ENCODE measurements at places on chromosomes 4 and X.

GRCh38 chr4:147760176-147760575 lies 28.3 kb downstream of the ARHGAP10 start:
- DNase-seq = no peak

DNA sequence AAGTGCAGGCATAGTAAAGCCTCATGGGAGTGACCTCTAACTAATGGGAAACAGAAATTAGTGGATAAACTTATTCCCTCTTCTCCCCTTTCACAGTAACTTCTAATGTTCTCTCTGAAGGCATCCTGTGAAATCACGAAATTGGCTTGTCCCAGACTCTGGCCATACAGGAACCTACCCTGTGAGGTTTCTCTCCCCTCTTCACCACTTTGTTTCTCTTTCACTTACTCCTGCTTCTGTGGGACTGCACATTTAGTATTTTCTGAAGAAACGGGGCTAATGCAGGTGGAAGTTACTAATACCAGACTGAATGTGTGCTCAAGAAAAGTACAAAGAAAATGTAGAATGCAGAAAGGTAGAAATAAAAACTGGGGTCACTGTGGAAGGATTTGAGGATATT lies 20.0 kb downstream of the ZNF330 start:
- no peak for DNase-seq

DNA sequence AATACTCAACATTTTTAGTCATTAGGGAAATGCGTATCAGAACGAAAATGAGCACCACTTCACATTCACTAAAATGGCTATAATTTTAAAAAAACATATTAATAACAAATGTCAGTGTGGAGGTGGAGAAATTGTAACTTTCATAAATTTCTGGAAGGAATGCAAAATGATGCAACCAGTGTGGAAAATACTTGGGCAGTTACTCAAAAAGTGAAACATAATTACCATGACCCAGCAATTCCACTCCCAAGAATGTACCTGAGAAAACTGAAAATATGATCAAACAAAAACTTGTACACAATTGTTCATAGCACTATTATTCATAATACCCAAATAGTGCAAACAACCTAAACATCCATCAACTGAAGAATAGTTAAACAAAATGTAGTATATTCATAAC lies 76.1 kb upstream of the FAM241A start:
- DNase-seq = no peak

DNA sequence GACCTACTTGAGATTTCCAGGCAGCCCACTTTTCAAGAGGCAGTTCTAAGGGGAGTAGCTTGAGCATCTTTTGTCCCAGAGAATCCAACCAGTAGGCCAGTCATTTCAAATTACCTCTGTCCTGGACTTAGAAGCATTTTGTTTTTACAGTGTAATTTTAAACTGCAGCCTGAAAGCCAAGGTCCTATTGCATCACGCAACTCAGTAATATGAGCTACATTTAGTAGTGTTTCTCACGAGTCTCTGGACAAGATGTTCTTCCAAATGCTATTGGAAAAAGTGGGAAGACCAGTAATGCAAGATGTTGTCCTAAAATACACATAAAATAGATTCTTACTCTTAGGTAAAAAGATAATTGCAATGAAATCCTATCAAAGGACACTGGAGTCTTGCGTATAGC lies 182.5 kb upstream of the ARX start:
- DNase-seq = no peak

DNA sequence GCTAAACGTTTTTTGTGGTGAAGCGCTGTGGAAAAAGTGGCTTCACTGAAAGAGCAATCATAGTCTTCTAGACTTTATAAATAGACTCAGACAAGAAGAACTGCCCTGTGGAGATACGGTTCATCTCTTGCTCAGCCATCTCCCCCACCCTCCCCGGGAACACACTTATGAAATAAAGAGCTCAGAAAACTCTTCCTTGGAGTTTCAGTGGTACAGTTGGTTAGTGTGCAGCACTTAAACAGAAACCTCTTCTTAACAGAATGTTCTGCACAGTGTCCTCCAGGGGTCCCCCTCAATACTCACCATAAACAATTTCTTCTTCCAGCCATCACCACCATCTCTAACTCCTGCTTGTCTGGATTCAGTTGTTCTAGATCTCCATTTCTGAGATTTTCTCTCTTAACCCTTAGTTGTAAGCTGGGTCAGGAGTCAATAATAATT lies 313.0 kb downstream of the ARHGAP10 start:
- no peak for DNase-seq

- DNase-seq = no peak
These were observed 102.8 kb downstream of the GLUD2 start for GRCh38 chrX:121150217-121150616.

- no peak for DNase-seq
These were observed 8.6 kb downstream of the GPM6B start for GRCh38 chrX:13808293-13808692.

DNA sequence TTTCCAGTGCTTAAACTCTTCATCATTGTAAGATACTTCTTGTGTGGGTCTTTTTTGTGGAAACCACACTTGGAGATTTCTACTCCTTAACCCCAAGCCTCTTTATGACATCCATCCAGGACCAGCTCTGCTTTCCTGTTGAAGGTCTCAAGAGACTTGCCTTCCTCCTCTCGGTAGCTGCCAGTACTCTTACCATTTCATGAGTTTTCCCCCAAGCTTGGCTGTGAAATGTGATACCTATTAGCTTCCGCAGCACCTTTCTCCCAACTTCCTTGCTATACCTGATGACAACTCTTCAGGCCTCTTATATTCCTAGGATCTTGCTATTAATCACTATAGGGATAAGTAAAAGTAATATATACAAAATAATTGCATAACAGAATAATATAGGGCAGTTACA lies 1.9 kb upstream of the DCK start:
- no peak for DNase-seq

- DNase-seq = no peak
These were observed 1028.1 kb downstream of the SH3BGRL start for GRCh38 chrX:82230013-82230412.

DNA sequence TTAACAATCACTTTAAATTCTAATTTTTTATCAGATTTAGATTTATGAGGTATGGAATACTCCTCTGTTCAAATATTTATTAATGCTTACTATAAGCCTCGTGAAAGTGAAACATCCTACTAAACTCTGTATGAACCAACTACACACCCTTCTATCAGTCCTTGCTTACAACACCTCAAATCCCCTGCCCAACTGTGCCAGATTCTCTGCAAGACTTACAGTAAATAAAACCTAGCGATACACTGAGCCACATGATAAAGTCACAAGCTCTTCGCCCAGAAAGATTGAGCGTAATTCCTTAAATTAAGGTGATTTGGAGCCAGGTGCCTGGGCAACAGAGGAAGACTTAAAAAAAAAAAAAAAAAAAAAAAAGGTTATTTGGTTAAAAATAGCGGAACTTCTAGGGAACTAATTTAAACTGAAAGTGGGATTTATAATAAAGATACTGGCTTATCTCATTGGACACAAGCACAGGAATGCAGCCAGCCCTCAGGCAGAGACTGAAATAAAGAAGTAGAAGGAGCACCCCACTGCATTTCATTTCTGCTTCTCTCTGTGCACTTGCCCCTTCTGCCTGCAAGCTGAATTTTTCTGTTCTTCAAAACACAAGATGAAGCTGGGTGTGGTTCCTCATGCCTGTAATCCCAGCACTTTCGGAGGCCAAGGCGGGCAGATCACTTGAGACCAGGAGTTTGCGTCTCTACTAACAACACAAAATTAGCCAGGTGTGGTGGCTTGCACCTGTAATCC lies 17.5 kb upstream of the C4orf36 start:
- no peak for DNase-seq

GRCh38 chr4:60840020-60840419 lies 360.1 kb upstream of the ADGRL3 start:
- no peak for DNase-seq

DNA sequence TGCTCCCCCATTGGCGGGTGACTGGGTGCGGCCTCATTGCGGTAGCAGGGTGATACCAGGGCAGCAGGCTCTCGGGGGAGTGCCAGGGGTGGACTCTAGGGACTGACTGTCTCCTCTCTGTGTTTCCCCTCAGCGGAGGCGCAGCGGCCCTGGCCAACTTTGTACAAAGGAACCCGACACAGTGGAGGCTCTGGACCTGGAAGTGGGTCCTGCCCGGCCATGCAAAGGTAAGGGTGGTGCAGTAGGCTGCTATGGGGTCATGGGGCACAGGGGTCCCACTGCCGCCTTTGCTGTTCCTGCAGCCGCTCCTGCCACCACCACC lies 16.3 kb downstream of the SULT1B1 start:
- DNase-seq = no peak

DNA sequence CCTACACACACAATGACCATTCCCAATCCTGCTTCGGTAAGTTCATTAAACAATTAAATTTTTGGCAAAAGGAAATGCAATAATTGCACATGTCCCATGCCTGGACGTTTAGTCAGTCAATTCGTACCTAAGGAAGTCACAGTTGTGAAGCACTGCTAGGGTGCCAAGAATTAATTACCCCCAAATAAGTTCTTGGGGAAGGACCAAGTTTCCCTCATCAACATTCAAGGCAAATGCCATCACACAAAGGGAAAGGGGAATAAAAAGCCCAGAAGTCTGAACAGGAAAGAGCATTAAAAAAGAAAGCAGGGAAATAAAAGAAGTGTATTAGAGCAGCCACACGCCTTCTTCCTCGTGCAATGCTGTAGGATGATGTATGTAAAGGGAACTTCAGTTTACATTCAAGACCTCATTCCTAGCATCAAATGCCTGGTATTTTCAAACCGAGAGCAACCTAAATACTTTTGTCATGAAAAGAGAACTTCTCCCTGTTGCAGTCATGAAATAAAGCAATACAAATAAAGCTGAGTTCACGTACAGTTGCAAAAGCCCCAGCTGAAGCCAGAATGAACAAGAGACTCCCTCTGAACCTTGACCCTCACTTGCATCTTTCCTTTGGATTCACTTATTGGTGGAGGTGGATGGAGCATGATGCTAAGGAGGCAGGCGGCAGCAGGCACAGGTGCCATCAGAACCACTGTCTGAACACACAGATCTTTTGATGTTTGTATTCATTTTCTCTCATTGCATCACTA lies 124.0 kb upstream of the PPARGC1A start:
- no peak for DNase-seq

- DNase-seq = no peak
These were observed 1.3 kb downstream of the ARSJ start for GRCh38 chr4:113978105-113978504.

GRCh38 chr4:11005300-11005699 lies 320.7 kb upstream of the CLNK start:
- DNase-seq = no peak

DNA sequence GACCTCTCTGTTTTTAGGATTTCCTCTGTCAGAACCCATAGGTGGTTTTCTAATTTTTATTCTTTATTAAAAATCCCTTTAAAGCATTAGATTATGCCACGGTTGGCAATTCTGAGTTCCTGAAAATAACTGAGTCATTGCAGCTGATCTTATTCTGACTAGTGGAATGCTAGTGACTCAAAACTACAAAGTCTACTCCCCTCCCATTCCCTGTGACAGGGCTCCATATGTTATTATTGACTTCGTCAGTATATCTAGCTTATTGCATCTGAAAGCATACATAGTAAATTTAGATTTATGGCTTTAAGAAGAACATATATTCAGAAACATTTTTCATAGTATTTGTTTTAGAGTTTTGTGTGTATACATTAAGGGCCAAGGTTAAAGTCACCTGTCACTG lies 38.5 kb downstream of the HERC3 start:
- DNase-seq = no peak

GRCh38 chr4:61201961-61202637 lies 2.0 kb downstream of the ADGRL3 start:
- DNase-seq = no peak

DNA sequence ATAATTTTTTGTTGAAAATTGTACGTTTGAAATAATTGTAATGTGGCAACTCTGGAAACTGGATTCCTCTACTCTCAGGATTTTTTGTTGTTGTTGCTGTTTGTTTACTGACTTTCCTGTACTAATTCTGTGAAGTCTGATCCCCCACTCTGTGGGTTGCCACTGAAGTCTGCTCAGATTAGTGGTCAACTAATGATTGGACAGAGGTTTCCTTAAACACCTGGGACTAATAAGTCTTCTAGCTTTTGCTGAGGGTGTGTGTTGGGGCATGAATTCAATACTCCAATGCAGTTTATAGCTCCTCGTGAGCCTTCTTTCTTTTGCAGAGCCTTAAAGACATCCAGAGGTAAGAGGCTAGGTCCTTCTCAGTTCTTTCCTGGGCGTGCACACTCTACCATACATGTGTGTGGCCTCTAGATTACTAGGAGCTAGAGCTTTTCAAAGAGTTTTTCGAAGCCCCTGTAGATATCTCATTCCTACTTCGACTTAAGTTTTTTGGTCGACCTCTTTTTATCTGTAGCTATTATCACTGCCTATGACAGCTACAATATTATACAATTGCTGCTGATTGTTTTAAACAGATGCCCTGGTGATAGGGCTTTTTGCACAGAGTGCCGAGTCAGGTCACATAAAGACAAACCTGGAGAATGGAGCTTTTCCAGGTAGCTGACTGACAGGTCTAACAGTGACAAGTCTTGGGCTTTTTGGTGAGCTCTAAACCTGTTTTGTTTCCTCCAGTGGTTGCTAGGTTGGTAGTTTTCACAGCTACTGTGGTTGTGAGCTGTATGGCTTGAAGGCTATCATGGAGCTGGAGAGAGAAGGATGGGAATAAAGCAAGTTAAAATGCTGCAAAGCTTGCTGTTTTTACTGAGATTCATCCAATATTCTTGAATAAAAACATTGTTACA lies 34.0 kb downstream of the BMP2K start:
- DNase-seq = no peak

DNA sequence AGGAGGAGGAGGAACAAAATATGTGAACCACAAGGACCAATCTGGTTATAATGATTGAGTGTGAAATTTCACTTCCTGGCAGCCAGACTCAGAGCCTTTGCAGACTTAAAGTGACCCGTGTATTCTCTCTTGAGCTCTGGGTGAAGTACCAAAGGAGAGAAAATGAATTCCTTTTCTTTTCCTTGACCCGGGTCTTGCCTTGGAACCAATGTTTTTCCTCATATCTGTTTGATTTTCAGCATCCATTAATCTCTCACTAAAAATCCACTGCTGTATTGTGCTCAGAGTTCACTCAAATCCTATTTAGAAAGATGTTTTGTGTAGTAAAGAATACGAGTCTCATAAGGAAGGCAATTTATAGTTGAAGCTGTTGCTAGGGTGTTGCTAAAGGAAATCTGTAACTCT lies 78.3 kb upstream of the C1QTNF7 start:
- no peak for DNase-seq

GRCh38 chr4:54014666-54015160 lies 49.7 kb downstream of the CHIC2 start:
- no peak for DNase-seq

- no peak for DNase-seq
These were observed 130.7 kb downstream of the TSPAN5 start for GRCh38 chr4:98527534-98528269.

GRCh38 chr4:3375688-3376087 lies 66.1 kb upstream of the HGFAC start:
- no peak for DNase-seq
